Activated naive CD4-positive, alpha-beta T cell treated with anti-CD3 and anti-CD28 coated beads, Interleukin-2, amount 10 ng/mL, durations not matched to agents 7 days and 5 days (primary cell): ENCODE measurements at places on chromosomes 12 and 14.

DNA sequence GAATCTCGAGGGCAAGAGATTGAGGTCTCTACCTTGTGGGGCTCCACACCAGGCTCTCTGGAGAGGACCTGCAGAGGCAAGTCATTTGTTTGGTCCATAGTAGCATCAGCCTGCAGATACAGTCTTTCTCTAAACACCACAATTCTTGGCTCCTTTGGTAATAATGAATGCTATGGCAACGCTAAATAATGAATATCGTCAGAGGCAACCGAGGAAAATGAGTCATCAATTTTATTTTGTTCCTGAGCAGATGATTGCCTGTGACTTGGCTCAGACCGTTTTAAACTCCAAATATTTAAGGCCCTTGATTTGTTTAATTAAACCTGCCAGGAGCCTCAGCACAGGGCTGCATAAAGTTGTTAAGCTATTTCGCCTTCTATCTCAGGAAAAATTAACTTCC lies 924.1 kb upstream of the TMEM132C start:
- DNase-seq: no peak

DNA sequence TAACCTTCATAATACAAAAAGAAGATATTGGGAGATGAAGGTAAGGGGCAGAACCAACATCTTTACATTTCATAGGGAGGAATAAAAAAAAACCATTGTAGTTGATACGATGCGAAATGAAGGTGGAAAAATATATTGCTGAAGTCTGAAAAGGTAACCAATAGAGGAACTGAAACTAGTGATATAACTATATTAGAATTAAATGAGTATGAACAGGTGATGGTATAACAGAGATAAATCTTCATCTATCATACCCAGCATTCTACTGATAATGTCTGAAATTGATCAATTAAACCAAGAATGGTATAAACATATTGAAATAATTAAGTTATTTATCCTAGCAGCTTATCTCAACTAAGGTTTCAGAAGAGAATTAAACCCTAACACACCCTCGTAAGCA lies 332.1 kb downstream of the NELL2 start:
- no peak for DNase-seq

DNA sequence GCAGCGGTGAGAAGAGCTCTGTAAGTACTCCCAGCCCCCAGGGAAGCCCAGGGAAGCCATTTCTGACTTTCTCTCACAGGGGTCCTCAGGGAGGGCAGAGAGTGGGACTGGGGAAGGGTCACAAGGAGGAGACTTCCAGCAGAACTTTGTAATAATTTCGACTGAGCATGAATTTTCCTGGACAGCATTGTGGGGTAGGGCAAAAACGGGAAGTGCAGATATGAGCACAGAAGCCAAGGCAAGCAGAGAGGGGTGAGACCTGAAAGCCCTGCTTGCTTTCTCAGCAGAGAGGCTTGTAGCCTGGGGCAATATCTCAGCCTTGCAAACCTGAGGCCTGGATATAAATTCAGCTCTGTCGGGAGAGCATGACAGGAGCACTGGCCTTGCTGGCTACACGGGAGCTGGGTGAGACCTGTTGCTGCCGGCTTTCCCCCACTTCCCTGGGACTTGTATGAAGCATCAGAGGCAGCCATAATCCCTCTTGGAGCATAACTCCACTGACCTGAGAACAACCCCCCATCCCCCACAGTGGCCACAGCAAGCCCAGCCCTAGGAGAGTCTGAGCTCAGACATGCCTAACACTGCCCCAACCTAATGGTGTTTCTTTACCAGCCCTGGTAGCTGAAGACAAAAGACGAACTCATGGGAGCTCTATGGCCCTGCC lies 9.8 kb upstream of the IQSEC3 start:
- DNase-seq: no peak

DNA sequence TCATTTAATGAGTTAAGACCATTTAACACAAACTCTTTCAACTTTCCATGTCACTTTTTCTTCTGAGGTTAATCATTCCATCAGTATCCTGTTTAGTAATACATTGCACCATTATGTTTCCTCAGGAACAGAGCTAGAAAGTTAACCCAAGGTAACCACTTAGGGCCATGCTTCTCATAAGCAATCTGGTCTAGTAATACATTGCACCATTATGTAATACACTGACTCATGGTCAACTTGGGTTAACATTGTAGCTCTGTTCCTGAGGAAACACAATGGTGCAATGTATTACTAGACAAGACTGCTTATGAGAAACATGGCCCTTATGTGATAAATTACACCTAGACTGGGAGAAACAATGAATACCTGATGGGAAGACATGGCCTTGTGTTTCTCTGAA lies 21.7 kb downstream of the ERH start:
- no peak for DNase-seq

GRCh38 chr12:29990971-29991370 lies 207.2 kb upstream of the TMTC1 start:
- no peak for DNase-seq

GRCh38 chr12:18794000-18794399 lies 56.1 kb downstream of the CAPZA3 start:
- no peak for DNase-seq

- no peak for DNase-seq
Measured at GRCh38 chr12:60822580-60822979, 1226.8 kb downstream of the SLC16A7 start.

DNA sequence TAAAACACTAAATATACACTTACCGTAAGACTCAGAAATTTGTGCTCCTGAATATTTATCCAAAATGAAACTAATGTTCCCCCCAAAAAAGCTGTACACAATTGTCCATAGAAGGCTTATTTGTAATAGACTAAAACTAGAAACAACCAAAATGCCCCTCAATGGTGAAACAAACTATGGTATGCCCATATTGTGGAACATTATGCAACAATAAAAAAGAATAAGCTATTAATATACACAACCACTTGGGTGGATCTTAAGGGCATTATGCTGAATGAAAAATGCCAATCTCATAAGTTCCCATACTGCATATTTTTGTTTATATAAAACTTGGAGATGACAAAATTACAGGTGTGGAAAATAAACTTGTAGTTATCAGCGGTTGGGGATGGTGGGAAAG lies 357.4 kb downstream of the KCNH5 start:
- DNase-seq: no peak

- no peak for DNase-seq
Measured at GRCh38 chr14:64692986-64693809, 11.0 kb upstream of the PLEKHG3 start.

DNA sequence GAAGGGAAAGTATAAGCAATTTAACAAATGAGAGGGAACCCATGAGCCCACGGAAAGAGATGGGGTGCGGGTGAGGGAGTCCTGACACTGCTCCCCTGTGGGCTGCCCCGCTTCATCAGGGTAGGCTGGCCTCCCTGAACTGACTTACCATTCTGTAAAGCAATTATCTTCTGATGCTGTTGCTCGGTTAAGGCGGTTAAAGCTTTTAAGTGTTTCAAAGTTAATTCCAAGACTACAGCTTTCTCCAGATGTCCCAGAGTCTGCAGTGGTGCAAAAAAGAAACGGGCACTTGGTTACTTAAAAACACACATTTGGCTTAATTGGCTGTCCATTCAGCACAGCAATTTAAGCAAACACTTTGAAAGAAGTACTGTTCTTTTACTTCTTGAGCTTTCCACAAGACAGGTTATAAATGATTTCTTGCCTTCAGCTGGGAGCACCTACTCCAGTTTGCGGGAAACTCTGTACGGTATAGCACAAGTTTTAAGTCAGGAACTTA lies 1.3 kb downstream of the BHLHE41 start:
- DNase-seq: no peak

DNA sequence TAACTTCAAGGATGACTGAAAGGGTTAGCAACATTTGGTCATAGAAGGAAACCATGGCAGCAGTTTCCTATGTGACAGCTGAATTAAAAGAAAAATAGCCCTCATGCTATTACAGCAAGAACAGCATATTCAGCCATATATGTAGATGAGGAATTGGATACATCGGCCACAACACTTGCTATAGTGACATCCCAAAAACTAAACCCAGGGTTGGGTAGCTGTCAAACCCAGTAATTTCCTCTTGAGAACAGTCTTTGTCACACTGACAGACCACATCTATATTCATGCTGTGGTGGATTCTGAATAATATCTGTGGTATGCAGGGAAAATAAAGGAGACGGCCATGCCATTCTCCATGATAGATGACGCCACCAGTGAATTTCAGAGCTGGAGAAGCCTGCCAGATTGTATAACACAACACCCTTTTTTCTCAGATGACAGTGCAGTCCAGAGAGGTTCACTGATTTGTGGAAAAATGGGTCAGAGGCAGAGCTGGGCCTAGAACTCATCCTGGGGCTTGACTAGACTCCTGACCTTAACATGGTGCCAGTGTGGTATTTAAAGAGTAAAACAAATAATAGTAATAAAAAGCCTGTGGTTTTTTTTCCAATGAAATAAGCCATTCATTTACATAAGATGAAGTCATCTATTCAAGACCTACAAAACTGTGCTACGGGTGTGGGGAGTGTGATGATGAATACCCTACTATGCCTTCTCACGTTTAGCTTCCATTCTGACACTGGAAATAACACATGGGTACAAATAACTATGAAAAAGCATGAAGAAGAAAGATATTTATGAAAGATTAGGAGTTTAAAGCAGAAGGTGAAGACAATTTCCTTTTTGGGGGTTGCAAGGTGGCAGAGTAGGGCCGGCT lies 32.3 kb downstream of the EFCAB11 start:
- no peak for DNase-seq
